Activated CD8-positive, alpha-beta memory T cell treated with anti-CD3 and anti-CD28 coated beads for 1 hour (primary cell): ENCODE measurements at places on chromosomes 4 and X.

DNA sequence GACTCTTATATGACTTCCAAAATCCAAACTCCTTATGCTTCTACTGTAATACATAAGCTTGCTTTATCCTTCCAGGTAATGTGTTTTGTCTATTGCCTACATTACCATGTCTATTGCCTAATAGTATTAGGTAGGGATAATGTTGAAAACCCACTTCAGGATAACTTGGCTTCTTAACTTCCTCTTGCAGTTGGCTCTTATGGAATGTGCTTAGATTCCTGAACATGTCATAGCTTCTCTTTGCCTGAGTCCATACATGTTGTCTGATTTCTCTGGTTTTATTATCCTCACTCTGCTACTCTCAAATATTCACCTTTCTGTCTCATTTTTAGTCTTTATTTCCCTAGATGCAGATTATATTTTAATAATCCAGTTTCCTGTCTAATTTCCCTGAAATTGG is 599.9 kb downstream of the IL15 start:
- DNase-seq, result no peak

GRCh38 chr4:102535398-102536082 is 34.4 kb downstream of the NFKB1 start:
- no peak for DNase-seq

GRCh38 chr4:154868414-154869194 is 87.5 kb downstream of the RBM46 start:
- no peak for DNase-seq

GRCh38 chr4:98786866-98787265 is 128.5 kb upstream of the TSPAN5 start:
- DNase-seq, result no peak

GRCh38 chr4:155544547-155544946 is 122.1 kb upstream of the GUCY1A1 start:
- DNase-seq, result no peak

- no peak for DNase-seq
Observed at GRCh38 chrX:17192106-17192505, 182.9 kb upstream of the NHS start.

DNA sequence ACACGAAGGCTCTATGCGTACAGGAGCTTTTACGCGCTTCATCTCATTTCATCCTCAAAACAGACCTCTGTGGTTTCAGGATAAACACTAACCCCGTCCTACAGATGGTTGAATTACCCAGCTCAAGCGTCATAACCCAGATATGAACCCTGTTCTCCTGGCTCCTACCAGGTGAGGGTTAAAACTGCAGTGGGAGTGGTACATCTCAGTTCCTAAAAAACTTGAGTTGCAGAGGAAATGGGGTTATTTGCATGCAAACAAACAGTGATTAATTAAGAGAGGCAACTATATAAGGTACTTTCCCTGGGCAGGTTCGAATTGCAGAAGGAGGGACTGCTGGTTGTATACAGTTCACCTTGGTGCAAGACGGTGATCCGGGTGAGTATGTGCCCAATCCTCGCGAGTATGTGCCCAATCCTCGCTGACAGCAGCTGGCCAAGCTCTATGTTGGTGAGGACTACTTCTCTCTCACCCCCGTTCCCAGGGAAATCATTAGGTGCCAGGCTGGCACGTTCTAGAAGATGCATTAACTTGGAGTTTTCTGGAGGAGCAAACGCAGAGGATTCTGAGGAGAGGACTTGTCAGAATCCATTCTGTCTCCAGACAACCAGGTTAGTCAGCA is 72.6 kb downstream of the FHDC1 start:
- DNase-seq, result no peak

GRCh38 chrX:15744181-15744867 is 6.3 kb downstream of the CA5B start:
- no peak for DNase-seq

DNA sequence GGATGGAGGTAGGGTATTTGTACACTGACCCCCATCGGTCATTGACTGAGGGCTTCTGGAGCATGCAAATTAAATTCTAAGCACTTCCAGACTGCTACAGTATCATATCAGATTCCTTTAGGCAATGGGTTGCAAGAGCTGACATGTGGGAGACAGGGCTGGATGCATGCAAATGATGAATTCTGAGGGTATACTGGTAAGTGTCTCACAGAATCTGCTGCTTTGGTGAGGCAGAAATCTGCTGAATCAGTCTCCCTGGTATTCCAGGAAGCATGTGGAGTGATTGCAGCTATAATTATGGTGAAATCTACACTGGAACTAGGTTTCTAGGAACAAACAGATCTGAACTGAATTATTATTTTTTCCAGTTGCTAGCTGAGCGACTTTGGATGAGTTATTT is 684.9 kb upstream of the MAGEB2 start:
- DNase-seq, result no peak

DNA sequence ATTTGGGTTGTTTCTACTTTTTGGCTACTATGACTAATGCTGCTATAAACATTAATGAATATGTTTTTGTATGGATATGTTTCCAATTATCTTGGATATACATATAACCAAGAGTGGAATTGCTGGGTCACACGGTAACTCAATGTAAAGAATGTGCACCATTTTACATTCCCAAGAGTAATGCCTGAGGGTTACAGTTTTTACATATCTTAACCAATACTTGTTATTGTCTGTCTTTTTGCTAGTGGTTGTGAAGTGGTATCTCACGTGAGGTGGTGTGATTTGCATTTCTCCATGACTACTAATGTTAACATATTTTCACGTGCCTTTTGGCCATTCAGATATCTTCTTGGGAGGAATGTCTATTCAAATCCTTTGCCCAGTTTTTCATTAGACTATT is 200.3 kb upstream of the MAB21L2 start:
- no peak for DNase-seq

DNA sequence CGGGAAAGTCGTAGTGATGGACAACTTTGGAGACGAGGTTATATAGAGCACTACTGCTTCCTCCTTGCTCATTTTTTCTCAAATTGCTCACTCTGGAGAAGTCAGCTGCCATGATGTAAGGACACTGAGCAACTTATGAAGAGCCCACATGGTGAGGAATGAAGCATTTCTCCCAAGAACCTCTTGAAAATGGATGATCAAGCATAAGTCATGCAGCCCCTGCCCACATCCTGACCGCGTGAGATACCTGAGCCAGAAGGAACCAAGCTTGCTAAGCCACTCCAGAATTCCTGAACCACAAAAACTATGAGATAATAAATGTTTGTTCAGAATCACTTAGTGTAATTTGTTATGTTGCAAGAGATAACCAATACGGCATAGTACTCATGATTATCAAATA is 42.8 kb downstream of the PDE5A start:
- DNase-seq, result no peak

DNA sequence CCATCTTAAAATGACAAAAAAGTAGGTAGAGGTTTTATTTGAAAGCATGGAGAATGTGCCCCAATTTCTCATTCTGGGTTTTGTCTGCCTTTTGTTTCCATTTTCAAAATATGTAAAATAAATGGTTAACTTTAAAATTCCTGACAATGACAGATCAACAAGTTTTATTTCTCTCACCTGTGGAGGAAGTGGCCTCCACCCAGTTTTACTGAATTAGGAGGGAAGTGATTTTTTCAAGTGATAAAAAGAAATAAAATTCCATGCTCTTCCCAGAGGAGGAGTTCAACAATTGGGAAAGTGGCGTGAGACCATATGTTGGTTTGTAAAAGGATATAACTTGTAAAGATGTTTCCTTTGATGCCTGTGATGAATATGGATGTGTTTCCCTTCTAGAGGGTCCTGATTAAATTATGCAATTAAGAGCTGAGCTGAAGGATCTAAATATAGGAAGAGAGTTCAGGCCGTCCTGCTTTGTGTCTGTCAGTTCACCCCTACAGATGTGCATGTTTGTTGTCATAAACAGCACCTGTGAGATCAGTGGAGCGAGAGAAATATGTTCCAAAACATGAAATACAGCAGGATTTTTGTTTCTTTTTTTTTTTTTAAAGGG is 19.5 kb downstream of the SMAD1 start:
- no peak for DNase-seq

- no peak for DNase-seq
Observed at GRCh38 chr4:8123870-8124269, 34.7 kb downstream of the ABLIM2 start.

GRCh38 chrX:44422631-44423030 is 79.2 kb upstream of the EFHC2 start:
- no peak for DNase-seq

GRCh38 chrX:124421898-124422655 is 75.7 kb downstream of the SH2D1A start:
- no peak for DNase-seq

DNA sequence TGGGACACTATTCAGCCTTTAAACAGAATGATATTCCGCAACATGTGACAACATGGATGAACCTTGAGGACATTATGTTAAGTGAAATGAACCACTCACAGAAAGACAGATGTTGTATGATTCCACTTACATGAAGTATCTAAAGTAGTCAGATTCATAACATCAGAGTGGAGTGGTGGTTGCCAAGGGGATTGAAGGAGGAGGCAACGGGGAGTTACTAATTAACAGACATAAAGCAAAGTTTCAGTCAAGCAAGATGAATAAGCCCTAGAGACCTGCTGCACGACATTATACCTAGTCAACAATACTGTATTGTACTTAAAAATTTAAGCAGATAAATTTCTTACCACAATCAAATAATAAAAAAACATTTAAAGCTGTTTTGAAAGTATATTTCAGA is 105.0 kb upstream of the NR0B1 start:
- DNase-seq, result no peak

- no peak for DNase-seq
Observed at GRCh38 chr4:8085491-8086117, 73.0 kb downstream of the ABLIM2 start.

- DNase-seq, result no peak
Observed at GRCh38 chrX:119130911-119131310, 3.3 kb upstream of the KIAA1210 start.

DNA sequence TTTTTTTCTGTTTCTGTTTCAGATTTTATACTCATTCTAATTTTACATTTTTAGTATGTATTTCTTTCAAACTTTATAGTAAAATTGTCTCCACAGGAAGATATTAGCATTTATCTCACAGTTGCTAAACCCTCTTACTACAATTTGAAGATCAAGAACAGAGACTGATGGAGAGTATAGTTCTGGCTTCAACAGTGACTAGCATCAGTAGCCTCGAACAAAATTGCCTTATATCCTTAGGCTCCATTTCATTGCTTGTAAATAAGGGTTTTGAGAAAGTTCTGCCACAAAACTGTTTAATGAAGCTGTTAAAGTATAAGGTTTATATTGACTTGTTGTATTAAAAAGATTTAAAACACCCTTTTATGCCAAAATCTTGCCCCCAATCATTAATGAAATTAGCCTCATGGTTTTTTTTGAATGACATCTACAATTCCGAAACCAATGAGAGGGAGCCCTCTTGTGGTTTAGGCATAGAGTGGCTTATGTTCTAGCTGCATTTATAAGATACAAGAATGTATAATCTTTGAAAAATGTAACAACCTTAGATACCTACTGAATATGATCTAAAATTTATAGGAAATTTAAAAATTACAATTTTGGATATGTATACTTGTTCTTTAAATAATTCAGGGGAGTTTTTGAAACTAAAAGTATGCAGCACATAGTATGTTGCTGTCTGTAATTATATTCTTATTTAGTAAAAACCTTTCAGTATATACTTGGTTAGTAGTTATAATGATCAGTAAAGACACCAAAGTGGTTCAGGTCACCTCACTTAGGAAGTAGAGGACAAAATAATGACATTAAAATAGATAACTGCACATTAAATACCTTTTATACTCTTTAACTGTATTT is 109.8 kb upstream of the HPGD start:
- no peak for DNase-seq

DNA sequence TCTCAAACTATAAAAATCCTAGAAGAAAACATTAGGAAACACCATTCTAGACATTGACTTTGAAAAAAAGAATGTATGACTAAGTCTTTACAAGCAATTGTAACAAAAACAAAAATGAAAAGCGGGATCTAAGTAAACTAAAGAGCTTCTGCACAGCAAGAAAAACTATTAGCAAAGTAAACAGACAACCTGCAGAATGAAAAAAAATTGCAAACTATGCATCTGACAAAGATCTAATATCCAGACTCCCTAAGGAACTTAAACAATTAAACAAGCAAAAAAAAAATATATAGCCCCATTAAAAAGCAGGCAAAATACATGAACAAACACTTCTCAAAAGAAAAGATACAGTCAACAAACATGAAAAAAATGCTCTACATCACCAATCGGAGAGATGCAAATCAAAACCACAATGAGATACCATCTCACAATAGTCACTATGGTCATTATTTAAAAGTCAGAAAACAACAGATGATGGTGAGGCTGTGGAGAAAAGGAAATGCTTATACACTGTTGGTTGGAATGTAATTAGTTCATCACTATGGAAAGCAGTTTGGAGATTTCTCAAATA is 168.1 kb downstream of the EPHA5 start:
- DNase-seq, result no peak

GRCh38 chrX:53196678-53197077 is 28.3 kb downstream of the KDM5C start:
- no peak for DNase-seq
